ENCODE measurements at places on chromosomes 5 and 9.
A peak's percentile ranks its signal among the peaks of the same experiment; 100 is the strongest.

DNA sequence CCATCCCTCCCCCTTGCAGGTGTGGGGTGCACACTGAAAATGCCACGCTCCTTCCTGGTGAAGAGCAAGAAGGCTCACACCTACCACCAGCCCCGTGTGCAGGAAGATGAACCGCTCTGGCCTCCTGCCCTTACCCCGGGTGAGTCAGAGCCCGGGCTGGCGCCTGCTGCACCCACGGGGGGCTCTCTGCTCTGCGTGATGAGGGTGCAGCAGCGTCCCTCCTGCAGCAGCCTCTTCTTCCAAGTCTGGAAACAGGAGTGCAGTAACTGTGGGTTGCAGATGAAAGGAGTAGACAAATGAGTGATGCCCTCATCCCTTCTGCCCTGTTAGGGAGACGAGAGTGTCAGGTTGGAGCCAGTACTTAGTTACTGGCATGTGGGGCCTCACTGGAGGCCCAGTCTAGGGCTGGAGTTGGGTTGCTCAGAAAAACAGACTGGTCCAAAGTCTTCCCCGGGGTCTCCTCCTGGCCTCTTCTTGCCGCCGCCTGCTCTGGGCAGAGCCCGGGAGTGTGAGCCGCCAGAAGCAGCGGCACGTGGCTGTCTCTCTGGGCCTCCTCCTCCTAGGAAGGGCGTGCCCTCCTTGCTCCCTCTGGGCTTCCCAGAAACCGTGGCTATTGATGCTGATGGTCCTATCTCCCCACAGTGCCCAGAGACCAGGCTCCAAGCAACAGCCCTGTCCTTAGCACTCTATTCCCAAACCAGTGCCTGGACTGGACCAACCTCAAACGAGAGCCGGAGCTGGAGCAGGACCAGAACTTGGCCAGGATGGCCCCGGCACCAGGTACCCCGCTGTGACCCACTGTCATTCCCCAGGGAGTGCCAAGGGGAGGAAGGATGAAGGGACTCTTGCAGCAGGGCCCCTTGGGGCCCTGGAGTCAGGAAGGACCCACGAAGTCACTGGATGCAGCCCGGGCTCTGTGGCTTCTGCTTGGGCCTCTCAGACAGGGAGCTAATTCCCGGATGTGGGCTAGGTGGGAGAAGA, 8.4 kb downstream of the GFI1B start:
- DNase-seq, result no peak

- no peak for DNase-seq
Measured at GRCh38 chr5:51558682-51559081, 175.4 kb downstream of the ISL1 start.

DNA sequence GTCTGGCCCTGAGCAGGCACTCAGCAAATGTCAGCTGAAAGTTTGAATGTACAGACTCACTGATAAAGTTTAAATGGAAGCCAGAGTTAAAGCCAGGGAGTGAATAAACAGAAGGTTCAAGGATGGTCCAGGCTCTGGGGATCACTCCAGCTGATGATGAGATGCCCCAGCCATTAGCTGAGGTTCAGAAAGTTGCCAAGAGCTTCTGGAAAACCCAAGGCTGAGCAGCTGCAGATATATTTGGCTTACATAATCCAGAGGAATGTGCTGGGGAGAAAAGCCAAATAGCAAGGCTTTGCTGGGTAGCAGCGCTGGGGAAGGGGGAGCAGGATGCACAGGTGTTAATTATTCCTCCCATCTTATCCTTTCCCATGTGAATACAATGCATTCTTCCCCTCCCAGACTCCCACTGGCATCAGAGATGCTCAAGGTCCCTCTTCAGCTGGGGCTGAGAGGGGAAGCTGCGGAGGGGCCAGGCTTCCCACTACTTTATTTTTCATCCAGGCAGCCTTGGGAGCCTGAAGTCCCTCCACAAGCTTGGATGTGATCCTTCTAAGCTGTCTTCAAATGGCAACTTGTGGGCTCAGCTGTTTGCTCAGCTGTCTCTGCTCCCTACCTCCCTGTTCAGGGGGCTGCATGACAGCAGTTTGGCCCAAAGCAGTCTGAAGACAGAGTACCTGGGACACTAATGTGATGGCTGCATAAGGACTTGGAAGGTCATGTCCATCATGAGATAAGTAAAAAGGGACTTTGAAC, 341.2 kb downstream of the TRIM32 start:
- DNase-seq, result no peak

- no peak for DNase-seq
Measured at GRCh38 chr9:105994970-105995369, 300.6 kb downstream of the TMEM38B start.

- no peak for DNase-seq
Measured at GRCh38 chr5:163916861-163917260, 411.4 kb downstream of the MAT2B start.

DNA sequence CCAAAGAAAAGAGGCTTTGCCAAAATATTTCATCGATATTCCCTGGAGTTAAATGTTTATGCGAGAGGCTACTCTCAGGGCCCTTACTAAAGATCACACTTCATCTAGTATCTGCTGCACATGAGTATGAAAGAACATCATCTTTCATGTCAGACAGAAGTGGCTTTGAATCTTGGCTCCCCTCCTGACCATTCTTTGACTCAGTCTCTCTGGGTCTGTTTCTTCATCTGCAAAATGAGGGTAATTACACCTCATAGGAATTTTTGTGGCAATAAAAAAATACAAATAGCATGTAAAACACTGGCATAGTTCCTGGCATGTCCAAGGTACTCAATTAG, 58.1 kb downstream of the SLIT3 start:
- no peak for DNase-seq

DNA sequence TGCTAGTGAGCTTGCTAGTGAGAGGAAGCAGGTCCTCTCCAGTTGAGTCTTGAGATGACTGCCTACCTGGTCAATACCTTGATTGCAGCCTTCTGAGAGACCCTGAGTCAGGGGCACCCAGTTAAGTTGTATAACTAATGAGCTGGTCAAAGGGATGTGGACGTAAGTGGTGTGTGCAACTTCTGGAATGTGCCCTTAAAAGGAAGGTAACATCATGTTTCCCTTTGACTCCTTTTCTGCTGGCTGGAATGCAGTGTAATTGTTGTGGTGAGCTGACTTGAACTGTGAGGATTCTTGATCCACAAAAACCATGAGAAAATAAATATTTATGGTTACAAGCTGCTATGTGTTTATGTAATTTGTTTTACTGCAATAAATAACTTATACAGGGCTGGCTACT, 2.4 kb upstream of the SNX2 start:
- DNase-seq, result no peak

DNA sequence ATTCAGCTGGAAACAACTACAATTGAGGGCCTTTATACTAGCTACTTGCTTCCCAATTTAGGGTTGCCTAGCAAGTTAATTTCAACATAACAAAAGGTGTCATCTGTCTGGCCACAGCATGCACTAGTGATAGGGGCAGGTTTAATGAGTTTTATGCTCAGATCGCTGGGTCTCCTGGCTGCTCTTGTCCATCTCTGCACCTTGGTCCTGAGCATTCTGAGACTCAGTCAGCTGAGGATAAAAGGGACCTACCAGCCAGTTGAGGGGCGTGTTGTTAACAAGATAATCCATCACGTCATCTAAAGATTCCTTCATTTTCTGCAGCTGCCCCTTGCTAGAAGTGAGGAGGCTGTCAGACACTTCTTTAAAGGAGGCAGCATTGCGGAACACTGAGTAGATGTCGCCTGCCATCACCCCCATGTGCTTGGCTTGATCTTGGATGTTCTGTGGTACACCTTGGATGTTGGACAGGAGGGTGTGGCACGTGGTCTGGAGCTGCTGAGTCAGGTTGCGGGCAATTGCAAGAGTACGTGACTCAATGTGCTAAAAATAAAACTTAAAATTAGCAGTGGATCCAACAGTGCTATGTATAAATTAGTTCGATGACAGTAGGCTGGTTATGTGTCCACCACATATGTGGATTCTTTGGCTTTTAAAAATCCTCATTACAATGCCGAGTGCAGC, 11.0 kb downstream of the PLIN2 start:
- no peak for DNase-seq

DNA sequence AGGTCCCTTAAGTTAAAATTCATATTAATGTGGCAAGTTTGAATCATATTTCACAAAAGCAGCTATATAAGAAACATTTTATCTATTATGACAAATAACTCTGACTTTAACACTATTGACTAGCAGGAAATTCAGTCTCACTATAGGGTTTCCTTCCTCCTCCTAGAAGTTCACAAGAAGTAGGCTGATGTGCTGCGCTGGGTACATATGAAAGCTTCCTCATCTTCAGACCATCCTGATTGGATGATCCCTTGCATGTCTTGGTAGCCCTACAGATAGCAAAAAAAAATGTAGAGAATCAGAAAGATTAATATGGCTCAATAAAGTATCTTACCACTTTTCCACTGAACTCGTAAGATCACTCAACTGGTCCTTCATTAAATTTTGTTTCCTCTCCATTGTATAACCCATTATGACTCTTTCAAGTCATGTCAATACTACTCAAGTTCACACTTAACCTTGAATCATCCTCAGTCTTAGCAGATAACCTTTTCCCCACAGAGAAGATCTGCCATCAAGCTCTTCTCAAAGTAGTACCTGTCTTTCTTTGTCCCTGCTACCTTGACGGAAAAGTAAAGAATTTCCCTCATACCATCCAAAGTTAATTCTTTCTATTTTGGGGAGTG, 11.5 kb upstream of the PSIP1 start:
- DNase-seq, result no peak

DNA sequence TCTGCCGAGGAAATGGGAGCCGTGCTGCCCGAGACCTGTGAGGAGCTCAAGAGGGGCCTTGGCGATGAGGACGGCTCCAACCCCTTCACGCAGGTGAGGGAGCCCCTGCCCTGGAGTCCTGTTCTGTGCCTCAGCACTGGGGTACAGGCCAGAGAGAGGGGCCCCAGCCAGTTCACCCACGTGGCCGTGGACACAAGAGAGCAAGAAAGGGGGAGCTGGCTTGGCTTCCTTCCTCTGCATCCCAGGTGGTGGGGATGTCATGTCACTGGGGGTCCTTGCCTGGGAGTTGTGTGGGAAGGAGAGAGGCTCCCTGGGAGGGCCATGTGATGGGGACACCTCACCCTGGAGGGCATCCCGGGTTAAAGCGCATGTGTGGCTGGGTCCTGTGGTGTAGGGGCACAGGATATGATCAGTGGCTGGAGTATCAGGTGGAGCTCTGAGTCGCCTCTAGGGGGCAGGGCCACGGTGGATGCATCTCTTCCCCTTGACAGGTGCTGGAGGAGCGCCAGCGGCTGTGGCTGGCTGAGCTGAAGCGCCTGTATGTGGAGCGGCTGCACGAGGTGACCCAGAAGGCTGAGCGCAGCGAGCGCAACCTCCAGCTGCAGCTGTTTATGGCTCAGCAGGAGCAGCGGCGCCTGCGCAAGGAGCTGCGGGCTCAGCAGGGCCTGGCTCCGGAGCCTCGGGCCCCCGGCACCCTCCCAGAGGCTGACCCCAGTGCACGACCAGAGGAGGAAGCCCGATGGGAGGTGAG, 7.5 kb downstream of the N4BP3 start:
- peak; percentile 92 for DNase-seq

GRCh38 chr5:135243556-135244285, 155.3 kb downstream of the MACROH2A1 start:
- no peak for DNase-seq

DNA sequence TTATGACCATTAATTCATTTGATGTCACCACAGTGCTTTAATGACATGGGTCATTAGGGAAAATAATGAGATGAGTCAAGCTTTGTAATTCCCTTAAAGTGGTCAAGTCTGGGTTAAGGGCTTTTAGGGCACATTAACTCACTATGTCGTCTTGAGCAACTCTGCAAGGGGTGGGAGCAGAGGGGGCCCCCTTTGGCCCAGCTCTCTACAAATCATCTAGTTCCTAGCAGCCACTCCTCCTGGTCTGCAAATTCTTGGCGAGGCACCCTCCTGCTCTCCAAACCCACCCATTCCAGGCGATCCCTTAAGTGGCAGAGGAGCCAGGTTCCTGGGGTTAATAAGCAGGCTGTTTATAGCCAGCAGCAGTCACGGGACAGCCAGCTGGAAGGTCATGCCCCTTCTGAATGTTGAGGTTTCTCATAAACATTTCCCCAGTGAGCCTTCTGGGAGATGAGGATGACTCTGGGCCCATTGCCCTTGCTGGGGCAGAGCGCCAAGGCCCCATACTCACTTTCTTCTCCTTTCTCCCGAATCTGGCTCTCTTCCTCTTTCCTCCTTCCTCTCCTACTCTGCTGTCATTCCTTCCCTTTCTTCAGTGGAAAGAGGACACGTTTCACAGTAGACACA, 14.3 kb upstream of the GPX3 start:
- no peak for DNase-seq

GRCh38 chr9:137974746-137975526, 97.4 kb downstream of the CACNA1B start:
- no peak for DNase-seq

GRCh38 chr5:153276151-153276550, 214.3 kb upstream of the GRIA1 start:
- DNase-seq, result peak; percentile 11

DNA sequence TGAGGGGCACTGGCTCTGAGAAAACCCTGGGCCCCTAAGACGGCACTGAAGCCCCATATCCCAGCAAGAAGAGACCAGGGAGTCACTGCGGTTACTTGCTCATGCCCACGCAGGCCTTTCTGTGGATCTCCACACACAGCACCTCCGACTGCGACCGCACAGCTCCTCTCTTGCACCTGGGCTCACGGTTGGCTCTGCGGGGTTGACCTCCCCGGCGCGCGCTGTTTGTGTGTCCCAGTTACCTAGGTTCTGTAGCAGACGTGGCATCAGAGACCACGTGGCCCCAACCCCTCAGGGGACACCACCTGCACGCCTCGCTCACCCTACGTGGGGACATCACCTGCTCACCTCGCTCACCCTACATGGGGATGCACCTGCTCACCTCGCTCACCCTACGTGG, 12.7 kb downstream of the LPCAT1 start:
- DNase-seq, result no peak

- DNase-seq, result no peak
Measured at GRCh38 chr5:134228624-134229023, 2.8 kb upstream of the PPP2CA start.

DNA sequence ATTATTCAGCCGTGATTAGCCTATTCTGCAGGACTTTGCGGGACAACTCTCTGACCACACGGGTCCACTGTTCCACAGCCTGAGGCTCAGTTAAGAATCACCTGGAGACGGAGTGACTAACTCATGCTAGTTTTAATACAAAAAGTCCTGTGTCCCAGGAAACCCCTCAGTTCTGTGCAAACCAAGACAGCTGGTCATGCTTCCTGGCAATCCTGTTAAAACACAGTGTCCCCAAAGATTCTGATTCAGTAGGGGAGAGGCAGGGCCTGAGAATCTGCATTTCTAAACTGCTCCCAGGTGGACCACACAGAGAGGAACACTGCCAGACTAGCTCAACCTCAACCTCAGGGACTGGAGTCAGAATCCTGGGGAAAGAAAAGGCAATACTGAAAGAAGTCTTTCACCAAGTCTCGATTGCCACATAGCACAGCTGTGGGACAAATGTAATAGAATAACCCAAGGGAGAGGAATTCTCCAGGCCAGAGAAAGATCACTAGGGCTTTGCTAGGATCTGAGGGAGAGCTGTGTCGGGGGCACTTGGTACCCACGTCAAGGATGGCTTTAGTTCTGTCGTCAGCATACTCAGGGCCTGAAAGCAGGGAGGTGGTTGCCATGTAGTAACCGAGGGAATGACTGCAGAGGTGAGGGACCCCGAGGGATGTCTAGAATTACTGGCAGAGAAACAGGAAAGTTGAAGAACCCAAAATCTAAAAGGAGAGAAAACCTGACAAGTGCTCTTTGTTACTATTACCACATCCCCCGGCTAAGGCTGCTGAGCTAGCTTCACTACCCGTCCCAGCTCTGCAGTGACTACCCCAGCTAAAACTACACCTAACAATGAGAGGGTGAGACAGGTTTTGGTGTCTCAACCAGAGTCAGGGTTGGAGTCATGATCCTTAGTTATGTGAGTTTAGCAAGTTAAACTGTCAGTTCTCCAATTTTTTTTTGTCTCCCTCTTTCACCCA, 8.6 kb downstream of the SUSD1 start:
- DNase-seq, result no peak
